ENCODE measurements at places on chromosomes 7 and 10. TPM values are rescaled to one million over a fixed set of nuclear protein-coding genes. Genes with fewer than 3 reads are reported as not detected.

Gene OR9A2
- not detected for polyA plus RNA-seq

Gene HECW1
- 0.23 TPM for polyA plus RNA-seq

DNA sequence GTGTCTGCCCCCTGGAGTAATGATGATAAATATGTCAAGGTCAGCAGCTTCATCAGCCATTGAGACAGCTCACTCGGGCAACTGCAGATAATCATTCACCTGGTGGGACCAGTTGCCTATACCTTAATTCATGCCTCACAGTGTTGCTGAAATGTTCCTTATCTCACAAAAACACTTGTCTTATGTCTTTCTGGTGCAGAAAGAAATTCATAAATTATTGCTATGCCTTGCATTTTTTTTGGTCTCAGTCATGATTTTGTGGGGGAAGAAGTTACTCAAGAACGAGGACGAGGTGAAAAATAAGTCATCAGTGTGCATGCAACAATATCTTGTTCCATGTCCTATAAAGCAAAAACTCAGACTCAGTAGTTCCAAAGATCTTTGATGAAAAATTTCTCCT is 16.0 kb downstream of the TRIL start:
- no peaks in the 10 kb centered on the region for H3K36me3 ChIP-seq
- DNase-seq = no peak
- no peak overlapping the region for H3K4me3 ChIP-seq
- H3K27ac ChIP-seq = no peak overlapping the region
- H3K27me3 ChIP-seq = no peaks in the 10 kb centered on the region
- H3K4me1 ChIP-seq = no peaks in the 10 kb centered on the region

- no peak for DNase-seq
- no peaks in the 10 kb centered on the region for H3K27me3 ChIP-seq
- no peaks in the 10 kb centered on the region for H3K36me3 ChIP-seq
- H3K4me3 ChIP-seq = no peak overlapping the region
- H3K4me1 ChIP-seq = peaks cover 6% of the 10 kb centered on the region
These were observed 62.8 kb downstream of the ZRANB1 start for GRCh38 chr10:125004571-125005311.

DNA sequence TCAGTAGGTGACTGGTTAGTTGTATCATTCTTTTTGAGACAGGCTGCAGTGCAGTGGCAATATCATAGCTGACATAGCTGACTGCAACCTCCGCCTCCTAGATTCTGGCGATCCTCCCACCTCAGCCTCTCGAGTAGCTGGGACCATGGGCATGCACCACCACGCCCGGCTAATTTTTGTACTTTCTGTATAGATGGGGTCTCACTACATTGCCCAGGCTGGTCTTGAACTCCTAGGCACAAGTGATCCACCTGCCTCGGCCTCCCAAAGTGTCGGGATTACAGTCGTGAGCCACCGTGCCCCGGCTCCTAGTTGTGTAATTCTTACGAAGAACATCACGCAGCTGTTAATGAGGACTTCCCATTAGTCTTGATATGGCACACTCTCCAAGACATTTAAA is 123.4 kb upstream of the VKORC1L1 start:
- H3K27ac ChIP-seq = no peak overlapping the region
- peaks cover 7% of the 10 kb centered on the region for H3K36me3 ChIP-seq
- DNase-seq = no peak

- DNase-seq = no peak
- peaks cover 13% of the 10 kb centered on the region for H3K27me3 ChIP-seq
- no peak overlapping the region for H3K27ac ChIP-seq
- peaks cover 12% of the 10 kb centered on the region for H3K4me1 ChIP-seq
These were observed 18.0 kb downstream of the STX1A start for GRCh38 chr7:73701357-73701995.

- DNase-seq = no peak
- H3K4me1 ChIP-seq = peaks cover 25% of the 10 kb centered on the region
- no peaks in the 10 kb centered on the region for H3K36me3 ChIP-seq
- no peak overlapping the region for H3K27ac ChIP-seq
These were observed 48.7 kb downstream of the COL13A1 start for GRCh38 chr10:69850440-69850839.

DNA sequence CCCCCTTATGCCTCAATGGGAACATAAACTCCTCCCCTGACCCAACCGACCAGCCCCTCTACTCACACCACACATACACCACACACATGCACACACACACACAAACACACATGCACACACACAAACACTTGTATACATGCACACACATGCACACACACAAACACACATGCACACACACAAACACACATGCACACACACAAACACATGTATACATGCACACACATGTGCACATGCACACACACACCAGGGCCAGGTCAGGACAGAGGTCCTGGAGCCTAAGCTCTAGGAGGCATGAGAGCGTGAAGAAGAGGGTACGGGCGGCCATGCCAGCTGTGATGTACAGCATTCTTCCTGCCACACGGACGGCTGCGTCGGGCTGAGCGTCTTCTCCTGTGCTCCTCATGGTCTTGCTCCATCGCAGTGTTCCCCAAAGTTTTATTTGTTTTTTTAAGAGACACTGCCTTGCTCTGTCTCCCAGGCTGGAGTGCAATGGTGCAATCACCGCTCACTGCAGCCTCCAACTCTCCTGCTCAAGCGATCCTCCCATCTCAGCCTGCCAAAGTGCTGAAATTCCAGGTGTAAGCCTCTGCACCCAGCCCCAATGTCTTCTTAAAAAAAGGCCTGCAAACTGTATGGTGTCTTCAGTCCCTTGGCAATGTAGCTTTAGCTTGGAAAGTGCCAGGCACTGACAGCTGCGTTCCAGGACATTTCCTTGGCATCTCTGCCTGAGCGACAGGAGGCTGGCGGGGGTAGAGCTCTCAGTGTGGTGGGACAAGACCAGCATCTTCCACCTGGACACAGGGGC is 38.8 kb upstream of the INPP5A start:
- no peaks in the 10 kb centered on the region for H3K4me1 ChIP-seq
- DNase-seq = no peak
- H3K27ac ChIP-seq = no peak overlapping the region

- peaks cover 5% of the 10 kb centered on the region for H3K4me1 ChIP-seq
- H3K27me3 ChIP-seq = no peaks in the 10 kb centered on the region
- H3K27ac ChIP-seq = no peak overlapping the region
- H3K36me3 ChIP-seq = no peaks in the 10 kb centered on the region
- no peak overlapping the region for H3K4me3 ChIP-seq
- no peak for DNase-seq
These were observed 286.4 kb downstream of the PRPF18 start for GRCh38 chr10:13873196-13873595.

DNA sequence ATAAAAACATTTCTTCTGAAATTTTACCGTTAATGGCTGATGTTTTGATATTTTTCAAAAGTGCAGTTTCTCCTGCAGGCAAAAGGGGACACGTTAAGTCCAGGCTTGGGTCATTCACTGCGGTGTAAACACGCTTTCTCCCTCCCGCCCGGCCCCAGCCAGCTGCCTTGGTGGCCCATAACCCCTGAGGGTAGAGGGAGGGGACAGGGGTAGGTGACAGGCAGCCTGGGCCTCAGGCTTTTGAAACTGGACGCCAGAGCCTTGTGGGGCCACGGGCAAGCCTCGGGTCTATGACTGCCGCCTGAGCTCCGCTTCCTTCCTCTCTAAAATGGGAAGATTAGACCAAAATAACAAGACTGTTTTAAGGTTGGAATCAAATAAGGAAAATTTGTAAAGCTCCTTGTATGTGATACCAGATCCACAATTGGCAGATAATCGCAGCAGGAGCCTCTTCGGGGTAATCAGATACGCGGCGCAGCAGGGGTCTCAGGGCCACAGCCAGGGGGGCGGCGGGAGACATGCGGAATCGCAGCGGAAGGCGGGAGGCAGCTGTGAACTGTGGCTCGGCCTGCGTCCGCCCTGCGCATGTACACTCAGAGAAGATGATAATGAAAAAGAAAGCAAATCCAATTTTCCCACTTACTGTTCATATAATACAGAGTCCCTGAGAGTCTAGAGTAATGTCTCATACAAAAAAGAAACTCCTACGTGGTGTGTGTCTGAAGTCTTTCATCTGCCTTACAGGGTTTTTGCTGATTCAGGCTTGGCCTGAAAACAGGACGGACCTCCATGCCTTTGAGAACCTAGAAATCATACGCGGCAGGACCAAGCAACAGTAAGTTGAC is 138.3 kb downstream of the EGFR start:
- no peak for DNase-seq
- no peak overlapping the region for H3K27ac ChIP-seq
- H3K27me3 ChIP-seq = no peaks in the 10 kb centered on the region
- no peaks in the 10 kb centered on the region for H3K36me3 ChIP-seq
- H3K4me1 ChIP-seq = no peaks in the 10 kb centered on the region

- no peak overlapping the region for H3K4me3 ChIP-seq
- H3K4me1 ChIP-seq = no peaks in the 10 kb centered on the region
- no peaks in the 10 kb centered on the region for H3K36me3 ChIP-seq
- H3K27me3 ChIP-seq = peaks cover 100% of the 10 kb centered on the region
- DNase-seq = no peak
These were observed 5.4 kb downstream of the EMX2 start for GRCh38 chr10:117547716-117548668.
